WERI-Rb-1 (cell line): ENCODE measurements at places on chromosomes 16 and 17.

- peak; percentile 34 for DNase-seq
Measured at GRCh38 chr17:77526259-77526711, 385.5 kb downstream of the SEC14L1 start.

DNA sequence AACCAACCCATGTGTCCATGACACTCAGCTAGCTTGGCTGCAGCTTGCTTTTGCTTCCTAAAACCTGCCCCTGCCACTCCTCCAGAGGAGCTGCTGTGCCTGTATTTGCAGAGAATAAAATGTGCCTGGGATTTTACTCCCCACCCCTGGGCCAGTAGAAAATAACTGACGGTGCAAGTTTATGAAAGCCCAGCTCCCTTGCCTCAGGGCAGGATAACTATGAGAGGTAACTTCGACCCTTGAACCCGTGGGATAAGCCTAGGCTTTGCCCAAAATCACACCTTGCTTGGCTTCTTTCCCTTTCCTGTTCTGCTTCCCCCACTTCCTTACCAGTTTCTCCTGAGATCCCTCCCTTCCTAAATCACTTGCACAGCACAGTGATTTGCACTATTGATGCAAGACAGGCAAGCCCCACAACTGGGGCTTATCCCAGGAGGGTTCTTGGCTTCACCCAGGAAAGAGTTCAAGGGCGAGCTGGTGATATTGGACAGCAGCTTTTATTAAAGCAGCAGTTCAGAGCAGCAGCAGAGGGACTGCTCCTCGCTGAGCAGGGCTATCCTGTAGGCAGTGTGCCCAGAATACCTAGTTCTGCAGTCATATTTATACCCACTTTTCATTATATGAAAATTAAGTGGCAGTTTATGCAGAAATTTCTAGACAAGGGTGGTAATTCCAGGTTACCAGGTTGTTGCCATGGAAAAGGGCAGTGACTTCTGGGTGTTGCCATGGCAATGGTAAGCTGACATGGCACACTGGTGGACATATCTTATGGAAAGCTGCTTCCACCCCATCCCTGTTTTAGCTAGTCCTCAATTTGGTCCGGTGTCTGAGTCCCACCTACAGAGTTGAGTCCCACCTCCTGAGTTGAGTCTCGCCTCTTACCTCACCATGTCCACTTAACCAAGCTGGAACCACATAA, 6.3 kb upstream of the ERCC4 start:
- DNase-seq, result no peak

GRCh38 chr16:55033225-55034156, 102.8 kb downstream of the IRX5 start:
- DNase-seq, result no peak

GRCh38 chr16:14489460-14489859, 140.6 kb downstream of the PARN start:
- peak; percentile 20 for DNase-seq
